HS-27A (cell line): ENCODE measurements at places on chromosomes 13 and 19.

- no peak for DNase-seq
Observed at GRCh38 chr13:104817271-104817670, 1718.2 kb downstream of the EFNB2 start.

DNA sequence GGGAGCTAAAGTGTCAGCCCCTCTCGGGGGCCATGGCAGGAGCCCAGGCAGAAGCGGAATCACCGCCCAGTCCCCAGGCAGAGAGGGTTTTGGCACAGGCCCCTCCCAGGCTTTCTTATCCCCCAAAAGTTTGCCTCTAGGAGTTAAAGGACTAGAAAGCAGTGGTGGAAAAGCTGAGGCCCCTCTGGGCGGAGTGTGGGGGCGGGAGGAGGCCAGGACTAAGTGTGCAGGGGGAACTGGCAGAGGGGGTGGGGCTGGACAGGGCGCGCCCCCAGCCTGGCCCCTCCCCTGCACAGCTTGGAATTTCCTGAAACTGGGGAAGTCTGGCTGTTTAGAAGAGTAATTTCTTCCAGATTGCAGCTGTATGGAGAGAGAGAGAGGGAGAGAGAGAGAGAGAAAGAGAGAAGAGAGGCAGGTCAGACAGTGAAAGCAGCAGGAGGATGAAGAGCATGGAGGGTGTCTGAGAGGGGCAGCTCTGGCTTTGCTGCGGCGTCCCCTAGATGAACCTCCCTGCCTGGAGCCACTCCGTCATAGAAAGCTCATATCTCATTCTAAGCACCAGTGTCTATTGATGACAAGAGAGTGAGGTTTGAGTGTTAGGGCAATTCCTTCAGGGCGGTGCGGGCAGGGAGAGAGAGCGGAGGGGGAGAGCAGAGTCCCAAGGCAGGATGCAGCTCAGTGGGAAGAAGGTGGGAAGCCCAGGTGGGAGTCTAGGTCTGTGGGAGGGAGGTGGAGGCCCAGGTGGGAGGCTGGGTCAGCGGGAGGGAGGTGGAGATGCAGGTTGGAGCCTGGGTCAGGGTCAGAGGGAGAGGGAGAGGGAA lies at the start of gene CDC42EP5:
Gene CDC42EP5 (minus strand): TSS at position 226 of the 821 bp plus-strand sequence. CDS start 7,749 bp downstream, outside the sequence.
- DNase-seq = no peak

GRCh38 chr13:80860845-80861244 lies 519.9 kb upstream of the SPRY2 start:
- DNase-seq = no peak

GRCh38 chr13:112769615-112770014 lies 79.8 kb downstream of the ATP11A start:
- DNase-seq = no peak

GRCh38 chr19:29671393-29672160 lies 6.3 kb downstream of the PLEKHF1 start:
- no peak for DNase-seq

- DNase-seq = no peak
Observed at GRCh38 chr19:53951947-53952346, 10.8 kb upstream of the CACNG8 start.

GRCh38 chr19:51382004-51382403 lies 5.8 kb downstream of the LIM2 start:
- no peak for DNase-seq
